Posterior cingulate gyrus (tissue), 11 donors: ENCODE measurements at places on chromosomes 1 and 21.

- DNase-seq = peak; percentile 36
Observed at GRCh38 chr1:227816750-227817446, 1.4 kb downstream of the PRSS38 start.

DNA sequence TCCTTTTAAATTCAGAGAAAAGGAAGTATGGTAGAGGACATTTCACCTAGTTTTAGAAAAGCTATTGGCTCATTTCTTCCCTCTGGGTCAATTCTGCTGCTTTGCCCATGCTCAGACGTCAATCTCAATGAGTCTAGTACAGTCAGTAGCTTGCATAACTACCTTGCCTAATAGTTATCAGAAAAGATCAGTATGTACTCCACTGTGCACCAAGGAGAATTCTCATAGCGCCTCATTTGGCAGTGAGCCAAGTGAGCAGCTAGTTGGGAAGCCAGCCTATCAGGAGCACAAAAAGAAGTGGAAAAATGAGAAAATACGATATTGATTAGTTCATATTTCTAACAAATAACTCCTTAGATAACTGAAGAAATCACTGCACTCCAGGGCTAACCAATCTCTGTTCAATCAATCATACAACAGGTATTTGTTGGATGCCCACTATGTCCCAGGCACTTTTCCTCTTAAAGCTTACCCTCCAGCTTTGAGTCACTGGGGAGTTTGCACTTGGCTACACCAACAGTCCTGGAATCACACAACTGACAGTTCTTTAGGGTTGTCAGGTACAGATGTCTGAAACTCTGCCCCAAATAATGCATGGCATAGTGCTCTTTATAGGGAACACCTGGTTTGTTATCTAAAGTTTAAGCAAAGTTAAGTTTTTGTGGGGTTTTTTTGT, 50.2 kb downstream of the PRDX6 start:
- DNase-seq = no peak

GRCh38 chr1:152537496-152537895, 23.2 kb downstream of the CRCT1 start:
- DNase-seq = no peak

- no peak for DNase-seq
Observed at GRCh38 chr1:151680391-151680790, 36.2 kb downstream of the CELF3 start.

DNA sequence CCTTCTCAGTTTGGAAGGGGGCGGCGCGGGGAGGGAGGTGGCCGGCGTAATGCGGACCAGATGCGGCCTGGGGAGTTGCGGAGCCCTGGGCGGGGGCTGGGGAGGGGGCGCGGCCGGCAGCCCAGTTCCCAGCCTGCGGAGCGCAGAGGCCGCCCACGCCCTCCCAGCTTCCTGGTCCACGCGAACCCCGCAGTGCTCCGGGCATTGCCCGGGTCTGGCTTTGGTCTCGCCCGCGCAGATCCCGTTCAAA, 695 bp downstream of the DMBX1 start:
- DNase-seq = no peak

DNA sequence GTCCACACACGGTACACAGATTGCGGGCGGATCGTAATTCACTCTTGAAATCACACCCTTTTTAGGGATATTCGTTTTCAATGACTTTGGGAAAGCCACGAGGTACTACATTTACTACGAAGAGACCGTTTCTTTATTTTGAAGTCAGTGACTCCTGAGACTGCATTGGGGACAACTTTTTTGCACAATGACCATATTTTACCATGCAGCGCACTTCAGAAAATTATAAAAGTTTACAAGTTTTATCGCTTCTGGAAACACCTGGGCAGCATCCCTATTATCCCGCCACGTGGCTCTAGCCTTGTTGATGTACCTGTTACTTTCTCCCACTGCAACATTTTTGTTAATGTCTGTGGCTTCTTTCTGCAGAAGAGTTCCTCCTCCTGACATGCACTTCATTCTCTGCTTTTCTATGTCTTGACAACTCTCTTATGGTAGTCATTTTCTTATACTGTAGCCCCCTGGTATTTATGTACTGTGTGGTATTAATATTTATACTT, 1.3 kb upstream of the AKT3 start:
- DNase-seq = no peak

- DNase-seq = no peak
Observed at GRCh38 chr1:6118415-6118814, 61.7 kb downstream of the CHD5 start.

DNA sequence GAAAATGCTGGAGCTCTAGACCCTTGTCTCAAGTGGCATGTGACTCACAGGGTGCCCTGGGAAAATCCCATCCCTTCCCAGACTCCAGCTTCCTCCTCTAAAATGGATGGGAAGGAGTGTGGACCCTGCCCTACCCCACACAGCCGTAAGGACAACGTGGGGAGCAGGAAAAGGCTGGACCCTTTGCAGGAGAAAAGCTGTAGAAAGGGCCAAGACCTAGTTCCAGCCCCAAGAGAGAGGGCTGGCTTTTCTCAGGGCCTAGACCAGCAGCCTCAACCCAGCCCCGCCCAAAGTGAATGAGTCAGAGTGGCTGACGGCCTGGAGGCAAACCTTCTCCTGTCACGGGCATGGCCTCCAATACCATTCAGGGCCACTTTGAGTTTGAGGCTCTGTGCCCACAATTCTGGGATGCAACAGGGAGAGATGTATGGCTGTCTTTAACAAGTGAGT, 1.1 kb downstream of the LAMB3 start:
- DNase-seq = no peak

GRCh38 chr1:101366513-101367215, 129.8 kb downstream of the S1PR1 start:
- no peak for DNase-seq

DNA sequence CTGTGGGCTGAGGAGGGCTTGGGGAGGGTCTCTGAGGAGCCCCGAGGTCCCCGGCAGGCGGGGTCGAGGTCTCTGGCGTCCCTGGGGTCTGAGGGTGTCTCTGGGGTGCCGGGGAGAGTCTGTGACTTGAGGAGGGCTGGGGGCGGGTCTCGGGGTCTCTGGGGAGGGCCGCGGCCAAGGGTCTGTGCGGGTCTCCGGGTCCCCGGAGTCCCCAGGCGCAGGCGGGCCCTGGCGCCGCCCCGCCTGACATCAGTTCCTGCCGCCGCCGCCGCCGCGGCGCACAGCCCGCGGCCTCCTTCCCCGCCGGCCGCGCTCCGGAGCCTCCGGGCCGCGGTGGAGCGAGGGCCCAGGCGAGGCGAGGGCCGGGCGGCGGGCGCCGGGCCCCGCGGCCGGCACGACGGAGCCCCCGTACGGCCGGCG, at the start of gene PLEKHM2:
TSS of gene PLEKHM2 (plus strand) at position 279 of the 420 bp plus-strand sequence. CDS start 239 bp downstream, outside the sequence.
- peak; percentile 46 for DNase-seq

- DNase-seq = no peak
Observed at GRCh38 chr1:208036918-208037766, 126.2 kb upstream of the CD34 start.

DNA sequence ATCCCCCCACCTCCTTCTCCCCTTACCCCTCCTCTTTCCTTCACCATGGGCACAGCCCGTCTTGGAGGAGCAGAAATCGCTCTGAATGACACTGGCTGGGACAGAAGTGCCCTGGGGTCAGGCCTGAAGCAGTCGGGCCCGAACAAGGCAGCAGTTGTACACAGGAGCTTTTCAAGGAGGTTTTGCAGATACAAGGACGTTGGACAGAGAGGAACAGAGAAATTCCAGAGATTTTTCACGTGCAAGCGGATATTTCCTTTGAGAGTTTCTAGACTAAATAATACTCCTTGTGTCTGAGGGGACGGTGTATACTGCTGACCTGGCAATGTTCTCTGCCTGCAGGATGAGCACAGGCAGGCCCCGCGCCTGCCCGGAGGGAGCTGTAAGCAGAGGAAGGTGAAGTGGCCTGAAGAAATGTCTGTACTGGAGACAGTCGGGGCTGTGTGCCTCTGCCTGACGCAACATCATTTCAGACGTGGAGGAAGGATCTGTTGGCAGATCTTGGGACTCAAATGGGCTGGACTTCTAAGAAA, 95.3 kb upstream of the SLC25A33 start:
- no peak for DNase-seq

GRCh38 chr1:89610457-89611011, 22.4 kb upstream of the LRRC8C start:
- DNase-seq = no peak

DNA sequence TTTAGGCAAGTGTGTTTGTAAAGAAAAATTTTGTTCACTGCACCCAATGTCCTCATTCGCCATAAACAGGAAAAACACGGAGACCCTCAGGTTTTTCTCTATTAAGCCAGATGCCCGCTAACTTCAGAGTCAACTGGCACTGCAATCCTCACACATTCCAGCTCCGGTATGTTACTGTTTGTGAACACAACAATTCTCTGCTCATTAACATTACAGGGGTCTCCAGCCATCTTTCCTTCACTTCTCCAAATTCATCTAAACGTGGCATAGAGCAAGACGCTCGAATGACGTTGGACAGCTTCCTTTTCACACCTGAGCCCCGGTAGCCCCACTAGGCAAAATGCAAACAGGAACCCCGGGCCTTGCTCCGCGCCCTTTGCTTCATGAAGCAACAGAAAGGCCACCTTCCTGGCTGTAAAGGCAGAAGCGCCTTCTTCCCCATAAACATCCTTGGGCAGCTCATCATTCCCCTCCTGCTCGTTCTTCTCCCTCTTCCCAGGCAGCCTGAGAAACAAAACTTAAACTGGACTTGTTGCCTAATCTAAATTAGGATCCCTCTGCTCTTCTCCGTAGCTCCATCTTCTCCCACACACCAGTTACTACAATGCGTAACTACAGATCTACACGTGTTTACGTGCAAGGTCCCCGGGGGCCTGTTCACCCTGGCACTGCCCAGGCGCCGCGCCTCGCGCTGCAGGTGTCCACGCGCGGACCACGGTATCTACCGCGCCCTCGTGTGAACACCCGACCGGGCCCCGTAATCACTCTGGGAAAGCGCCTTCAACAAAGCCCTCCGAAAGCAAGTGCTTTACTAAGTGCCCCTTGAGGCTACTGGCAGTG, 1.2 kb downstream of the LBR start:
- DNase-seq = no peak

DNA sequence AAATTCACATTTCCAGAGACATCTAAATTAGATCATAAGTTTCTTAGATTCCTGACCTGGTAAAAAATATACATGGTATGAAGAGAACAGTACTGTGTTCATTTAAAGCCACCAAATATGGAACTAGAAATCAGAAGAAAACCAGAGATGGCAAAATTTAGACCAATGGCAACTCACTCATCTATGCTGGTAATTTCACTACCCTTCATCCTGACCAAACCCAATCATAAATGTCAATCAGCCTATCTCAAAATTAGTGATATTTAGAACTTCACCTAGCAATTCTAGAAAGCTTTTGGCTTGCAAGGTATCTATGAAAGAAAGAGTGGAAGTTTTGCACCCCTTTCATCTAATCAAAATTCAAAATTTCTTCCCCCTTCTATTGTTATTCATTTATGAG, 107.7 kb downstream of the NIBAN1 start:
- no peak for DNase-seq

- no peak for DNase-seq
Observed at GRCh38 chr21:14454016-14455009, 71.4 kb upstream of the HSPA13 start.

DNA sequence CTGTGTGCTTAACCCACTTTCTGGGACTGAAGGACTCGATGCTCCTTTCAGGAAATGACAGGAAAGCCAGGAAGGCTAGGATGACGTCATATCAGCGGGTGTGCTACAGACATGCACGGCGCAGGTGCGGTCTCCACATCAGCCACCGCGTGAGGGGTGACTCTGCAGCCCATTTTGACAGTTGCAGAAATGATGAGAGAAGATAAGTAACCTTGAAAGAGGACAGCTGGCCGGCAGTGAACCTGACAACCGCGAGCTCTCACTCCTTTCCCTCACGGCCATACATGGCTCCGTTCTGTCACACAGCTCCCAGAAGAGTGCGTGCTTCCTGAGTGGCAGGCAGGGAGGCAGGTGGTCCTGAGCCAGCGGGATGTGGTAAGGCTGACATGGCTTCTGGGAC, 1.7 kb upstream of the KRTAP10-5 start:
- no peak for DNase-seq

GRCh38 chr1:85656256-85656655, 52.0 kb downstream of the ZNHIT6 start:
- no peak for DNase-seq

- no peak for DNase-seq
Observed at GRCh38 chr1:33286451-33287185, 30.3 kb downstream of the ZNF362 start.

DNA sequence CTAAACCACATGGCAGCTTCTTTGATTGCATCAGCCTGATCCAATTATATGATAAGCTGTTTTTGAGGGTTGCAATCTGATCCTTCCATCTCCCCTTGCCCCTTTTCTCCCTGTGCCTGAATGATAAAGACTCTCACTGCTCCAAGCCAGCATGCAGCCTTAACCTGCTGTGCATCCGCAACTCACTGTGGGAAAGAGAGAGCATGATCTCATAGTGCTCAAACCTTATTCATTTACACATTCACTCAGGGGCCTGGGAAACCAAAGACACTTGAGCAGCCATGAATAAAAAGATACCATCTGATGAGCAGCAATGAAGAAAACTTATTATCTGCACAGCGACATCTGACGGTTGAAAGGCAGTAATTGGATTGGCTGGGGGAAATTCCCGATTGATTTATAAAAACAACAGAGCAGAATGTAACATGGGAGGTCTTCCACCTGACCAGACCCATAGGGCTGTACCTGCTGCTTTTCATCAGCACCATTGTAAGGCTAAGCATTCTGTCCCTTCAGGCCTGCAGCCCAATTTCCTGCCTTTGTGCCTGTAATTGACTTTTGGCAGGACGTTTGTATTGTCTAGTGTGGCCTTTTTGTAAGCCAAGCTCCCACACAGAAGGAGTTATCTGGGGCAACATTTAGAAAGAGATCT, 62.5 kb downstream of the KIAA0040 start:
- no peak for DNase-seq
